ENCODE measurements at places on chromosomes 7 and 10. TPM values are rescaled to one million over a fixed set of nuclear protein-coding genes. Genes with fewer than 3 reads are reported as not detected.
A peak's percentile ranks its signal among the peaks of the same experiment; 100 is the strongest.

The DPP6 gene
- total RNA-seq, result not detected

The RSPH10B gene
- 0.63 TPM for total RNA-seq

The CPA2 gene
- not detected for total RNA-seq

The PRKCQ gene
- 0.08 TPM for total RNA-seq

GRCh38 chr7:125930848-125931247, 1001.2 kb upstream of the POT1 start:
- peak; percentile 7 for DNase-seq

- DNase-seq, result no peak
Observed at GRCh38 chr7:1752771-1753563, 82.9 kb downstream of the ELFN1 start.

DNA sequence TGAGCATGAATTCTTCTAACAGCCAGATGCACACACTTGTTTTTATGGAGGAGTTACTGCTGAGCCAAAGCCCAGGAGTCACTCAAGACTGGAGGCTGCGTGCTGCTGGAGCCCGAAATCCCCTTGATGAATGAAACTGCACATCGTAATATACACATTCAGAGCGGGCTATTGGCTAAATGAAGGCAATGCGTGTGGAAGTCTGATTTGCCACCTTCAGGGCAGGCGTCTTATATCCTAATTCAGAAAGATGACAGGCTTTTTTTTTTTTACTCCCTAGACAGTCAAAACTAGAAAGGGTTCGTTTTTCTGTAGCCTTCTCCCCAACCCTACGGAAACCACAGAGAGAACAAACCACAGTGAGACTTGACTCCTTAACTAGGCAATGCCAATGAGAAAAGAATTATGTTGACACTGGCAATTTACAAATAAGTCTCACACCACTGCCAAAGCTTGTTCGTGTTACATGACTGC, 227.2 kb upstream of the KLF14 start:
- DNase-seq, result peak; percentile 84

- peak; percentile 49 for DNase-seq
Observed at GRCh38 chr10:14658331-14659127, 116.2 kb downstream of the FAM107B start.

GRCh38 chr7:149690688-149691446, 82.5 kb downstream of the ZNF467 start:
- DNase-seq, result peak; percentile 87

DNA sequence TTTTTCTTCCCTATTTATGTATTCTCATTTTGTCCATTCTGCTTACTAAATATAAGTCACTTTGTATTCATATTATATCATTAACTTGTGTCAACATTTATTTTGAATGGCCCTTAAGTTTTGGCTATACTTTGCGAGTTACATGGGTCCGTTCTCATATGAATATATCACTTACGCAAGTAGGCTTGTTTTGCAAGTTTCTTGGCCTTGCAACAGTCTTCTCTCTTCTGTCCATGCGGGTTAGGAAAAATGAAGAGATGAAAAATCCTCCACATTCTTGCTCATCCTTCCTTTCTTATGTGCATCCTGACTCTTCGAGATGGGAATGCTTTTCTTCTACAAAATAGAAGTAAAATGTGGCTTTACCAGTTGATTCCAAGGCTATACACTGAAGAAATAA, 82.8 kb downstream of the GPR158 start:
- no peak for DNase-seq

DNA sequence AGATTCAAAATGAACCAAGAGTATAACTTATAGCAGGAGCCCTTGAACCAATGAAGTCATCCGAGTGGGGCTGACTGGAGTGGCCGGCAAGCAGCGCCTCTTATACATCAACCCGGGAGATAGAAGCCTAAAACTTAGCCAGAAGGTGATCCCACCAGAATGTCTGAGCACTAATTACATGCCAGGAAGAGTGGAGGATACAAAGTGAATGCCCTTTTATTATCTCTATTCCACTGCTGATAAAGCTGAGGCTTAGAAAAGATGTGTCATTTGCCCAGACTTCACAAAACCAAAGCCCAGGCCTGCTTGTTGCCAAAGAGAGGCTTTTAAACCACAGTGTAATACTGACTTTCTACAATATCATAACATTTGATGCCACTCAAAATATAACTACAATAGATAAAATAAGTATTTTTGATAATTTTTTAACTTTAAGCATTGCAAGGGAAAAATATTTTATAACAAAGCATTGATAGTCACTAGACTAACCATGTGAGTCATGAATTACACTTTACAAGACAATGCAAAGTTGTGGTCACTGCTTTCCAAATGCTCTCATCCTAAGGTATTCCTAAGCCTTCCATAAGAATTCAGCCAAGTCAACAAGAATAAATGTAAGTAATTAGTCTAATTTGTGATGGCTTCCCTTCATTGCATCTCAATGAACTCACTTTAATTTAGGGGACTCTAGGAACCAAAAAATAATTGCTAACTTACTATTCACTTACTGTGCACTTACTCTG, 58.6 kb upstream of the ARID5B start:
- peak; percentile 74 for DNase-seq
